Stimulated activated CD4-positive, alpha-beta T cell treated with anti-CD3 and anti-CD28 coated beads, Interleukin-1b, Interleukin-23, amount 100 ng/mL, for 4 hours (primary cell): ENCODE measurements at places on chromosomes 7 and 10.

- no peak for DNase-seq
These were observed 533.4 kb downstream of the TCERG1L start for GRCh38 chr10:130778166-130778545.

- no peak for DNase-seq
These were observed 82.1 kb downstream of the CPEB3 start for GRCh38 chr10:92208736-92209135.

DNA sequence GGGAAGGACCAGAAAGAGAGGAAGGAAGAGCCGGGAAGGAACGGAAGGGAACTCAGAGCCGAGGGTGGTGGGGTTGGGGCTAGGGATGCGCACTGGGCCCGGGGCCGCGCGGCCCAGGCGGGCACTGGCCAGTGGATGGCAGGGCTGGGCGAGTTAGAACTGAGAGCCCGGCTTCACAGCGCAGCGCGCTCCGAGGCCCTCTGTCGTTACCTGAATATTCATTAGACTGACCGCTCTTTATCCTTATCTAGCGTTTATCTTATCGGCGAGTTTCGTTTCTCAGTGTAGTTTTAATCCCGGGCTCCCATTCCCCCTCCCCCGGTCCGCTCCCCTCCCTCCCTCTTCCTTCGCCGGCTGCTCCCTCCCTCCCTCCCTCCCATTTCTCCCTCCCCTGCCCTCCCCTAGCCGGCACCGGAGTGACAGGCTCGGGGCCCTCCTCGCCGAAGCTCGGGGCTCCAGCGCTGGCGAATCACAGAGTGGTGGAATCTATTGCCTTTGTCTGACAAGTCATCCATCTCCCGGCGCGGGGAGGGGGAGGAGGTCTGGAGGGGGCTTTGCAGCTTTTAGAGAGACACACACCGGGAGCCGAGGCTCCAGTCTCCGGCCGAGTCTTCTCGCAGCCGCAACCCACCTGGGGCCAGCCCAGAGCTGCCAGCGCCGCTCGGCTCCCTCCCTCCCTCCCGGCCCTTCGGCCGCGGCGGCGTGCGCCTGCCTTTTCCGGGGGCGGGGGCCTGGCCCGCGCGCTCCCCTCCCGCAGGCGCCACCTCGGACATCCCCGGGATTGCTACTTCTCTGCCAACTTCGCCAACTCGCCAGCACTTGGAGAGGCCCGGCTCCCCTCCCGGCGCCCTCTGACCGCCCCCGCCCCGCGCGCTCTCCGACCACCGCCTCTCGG, at the start of gene PAX2:
Gene PAX2, plus strand, starts transcription at position 596 of the 895 bp plus-strand sequence. CDS start 679 bp downstream, outside the sequence.
- DNase-seq, result no peak

DNA sequence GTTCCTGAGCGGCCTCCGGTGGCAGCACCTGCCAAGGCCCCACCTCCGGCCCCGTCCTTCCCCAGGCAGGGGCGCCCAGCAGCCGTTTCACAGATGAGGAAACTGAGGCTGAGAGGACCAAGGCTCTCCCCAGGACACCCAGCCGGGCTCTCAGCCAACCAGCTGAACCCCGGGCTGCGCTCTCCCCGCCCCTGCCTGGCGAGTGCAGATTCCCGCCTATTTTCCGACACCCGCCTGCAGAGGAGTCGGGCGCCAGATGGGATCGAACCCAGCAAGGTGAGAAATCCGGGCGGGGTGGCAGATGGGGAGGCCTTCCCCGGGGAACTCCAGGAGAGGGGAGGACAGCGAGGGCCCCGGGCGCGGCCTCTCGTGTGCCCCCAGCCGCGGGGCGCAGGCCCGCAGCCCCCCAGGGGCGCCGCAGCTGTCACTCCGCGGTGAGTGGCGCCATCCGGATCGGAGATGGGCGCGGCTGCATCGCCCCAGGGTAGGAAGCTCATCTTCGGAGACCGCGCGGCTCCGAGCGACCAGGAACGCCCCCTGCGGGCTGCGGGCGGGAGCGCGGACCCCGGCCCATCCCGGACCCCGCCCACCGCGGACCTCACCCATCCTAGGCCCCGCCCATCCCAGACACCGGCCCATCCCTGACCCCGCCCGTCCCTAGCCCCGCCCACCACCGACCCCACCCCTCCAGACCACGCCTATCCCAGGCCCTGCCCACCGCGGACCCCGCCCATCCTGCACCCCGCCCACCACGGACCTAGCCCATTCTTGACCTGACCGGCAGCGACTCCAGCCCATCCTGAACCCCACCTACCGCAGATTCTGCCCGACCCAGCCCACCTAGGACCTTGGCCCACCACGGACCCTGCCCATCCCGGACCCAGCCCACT, 90.3 kb downstream of the MICALL2 start:
- DNase-seq, result peak; percentile 27

DNA sequence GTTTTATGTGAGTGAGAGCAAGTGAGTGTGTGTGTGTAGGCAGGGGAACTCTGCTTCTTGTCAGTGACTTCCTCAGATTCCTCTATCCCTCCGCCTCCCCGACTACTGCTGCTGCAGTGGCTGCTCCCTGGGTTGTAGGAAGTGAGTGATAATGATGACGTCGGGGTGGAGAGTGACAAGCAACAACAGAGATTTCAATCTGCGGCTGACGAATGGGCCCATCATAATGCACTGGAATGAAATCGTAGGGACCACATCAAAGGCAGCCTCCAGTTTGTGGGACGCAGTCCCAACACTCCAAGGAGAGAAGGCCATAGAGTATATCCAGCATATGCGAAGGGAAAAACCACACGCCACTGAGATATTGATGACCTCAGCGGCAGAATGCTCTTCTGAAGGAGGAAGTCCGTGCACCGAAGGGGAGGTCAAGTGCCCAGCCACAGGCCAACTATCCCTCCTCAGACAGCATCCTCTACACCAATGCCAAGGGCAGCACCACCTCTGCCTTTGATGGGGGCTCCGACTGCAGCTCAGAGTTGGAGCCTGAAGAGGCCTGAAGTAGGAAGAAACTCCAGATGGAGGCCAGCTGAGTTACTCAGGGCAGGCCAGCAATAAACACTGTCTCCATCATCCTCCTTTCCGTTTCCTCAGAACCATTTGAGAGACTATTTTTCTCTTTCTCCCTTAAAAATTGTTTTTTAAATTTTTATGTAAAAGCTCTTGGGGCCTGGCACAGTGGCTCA, 11.3 kb upstream of the STMP1 start:
- DNase-seq, result no peak

- no peak for DNase-seq
These were observed 62.6 kb upstream of the EFCAB10 start for GRCh38 chr7:105643851-105644250.

DNA sequence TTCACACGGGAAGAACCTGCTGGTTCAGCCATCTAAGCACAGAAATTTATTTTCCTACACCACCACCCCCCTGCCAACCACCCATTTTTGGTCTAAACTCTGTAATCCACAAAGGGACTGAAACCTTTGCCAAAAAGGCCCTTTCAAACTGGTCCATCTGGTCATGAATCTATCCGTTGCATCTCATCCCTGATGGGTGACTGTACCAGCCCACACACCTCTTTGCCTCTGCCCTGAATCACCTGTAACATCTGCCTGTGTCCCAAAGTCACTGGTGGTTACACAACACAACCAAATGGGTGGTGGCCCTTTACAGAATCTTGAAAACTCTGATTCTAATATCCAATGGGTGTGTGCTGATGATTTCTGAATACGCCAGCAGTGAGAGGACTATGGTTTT, 503.4 kb downstream of the PARD3 start:
- DNase-seq, result no peak

GRCh38 chr10:13331646-13332045, 16.4 kb downstream of the SEPHS1 start:
- no peak for DNase-seq

DNA sequence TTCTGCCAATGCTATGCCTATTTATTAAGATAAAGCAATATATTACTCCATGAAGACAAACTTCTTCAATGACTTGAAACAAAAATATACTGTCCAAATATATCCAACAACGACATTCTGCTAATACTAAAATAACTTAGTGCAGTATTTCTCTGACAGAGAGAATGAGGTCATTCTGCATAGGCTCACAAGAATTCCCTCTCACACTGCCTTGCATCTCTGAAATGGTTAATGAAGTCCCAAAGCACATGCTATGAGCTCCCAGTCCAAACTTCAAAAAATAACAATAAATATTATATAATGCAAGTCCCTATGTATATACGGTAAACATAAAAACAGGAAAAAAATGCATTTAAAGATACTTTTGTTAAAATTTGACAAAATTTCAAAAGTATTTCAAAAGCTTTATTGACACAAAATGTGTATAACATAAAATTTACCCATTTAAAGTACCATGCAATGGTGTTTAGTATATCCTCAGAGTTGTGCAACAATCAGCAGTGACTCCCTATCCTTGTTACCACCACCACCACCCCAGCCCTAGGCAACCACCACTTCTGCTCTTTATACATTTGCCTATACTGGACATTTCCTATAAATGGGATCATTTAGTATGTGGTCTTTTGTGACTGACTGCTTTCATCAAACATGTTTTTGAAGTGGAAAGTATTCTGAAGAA, 27.6 kb downstream of the CHCHD3 start:
- no peak for DNase-seq

DNA sequence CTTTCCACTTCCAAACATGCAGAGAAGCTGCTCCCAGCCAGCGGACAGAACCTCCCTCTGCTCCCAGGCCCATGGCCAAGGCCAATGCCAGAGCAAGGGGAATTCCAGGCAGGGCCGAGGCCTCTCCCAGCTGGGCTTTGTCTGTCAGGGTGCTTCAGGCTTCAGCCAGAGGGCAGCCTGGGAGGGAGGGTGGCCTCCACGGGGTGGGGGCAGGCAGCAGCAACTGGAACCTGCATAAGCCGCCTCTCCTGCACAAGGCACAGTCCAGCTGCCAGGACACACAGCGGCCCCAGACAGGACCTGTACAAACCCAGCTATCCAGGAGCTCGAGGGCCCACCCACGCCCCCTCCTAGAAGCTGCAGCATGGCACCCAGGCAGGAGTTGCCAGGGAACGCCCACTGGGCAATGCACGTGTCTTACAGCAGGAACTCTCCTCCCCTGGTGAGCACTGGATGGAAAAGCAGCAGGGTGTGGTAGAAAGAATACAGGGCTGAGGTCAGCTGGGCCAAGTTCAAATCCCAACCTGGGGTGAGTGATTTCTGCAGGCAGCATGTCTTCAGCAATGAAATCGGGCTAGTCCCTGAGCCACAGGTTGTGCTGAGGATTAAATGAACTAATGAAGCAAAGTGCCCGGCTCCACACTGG, 7.6 kb downstream of the FAM53B start:
- DNase-seq, result no peak

GRCh38 chr10:30882281-30882680, 149.4 kb downstream of the ZNF438 start:
- no peak for DNase-seq

- DNase-seq, result no peak
These were observed 64.6 kb downstream of the HERPUD2 start for GRCh38 chr7:35630024-35630972.

DNA sequence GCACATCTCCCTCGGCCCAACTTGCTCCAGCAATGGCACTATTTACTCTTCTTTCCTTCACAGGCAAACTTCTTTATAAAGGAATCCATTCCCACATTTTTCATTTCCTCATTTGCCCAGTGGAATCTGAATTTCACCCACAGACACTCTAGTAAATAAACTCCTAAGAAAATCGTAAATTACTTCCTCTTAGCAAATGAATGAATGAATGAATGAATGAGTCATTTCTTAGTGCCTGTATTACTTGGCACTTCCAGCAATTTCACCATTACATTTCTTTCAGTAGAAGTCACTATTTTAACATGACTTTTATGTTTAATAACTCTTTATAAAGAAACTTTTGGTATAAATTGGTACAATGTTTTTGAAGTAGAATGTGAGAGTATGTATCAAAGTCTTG, 55.7 kb downstream of the DDC start:
- DNase-seq, result no peak
